Type B pancreatic cell (in vitro differentiated cells): ENCODE measurements at places on chromosomes 6 and 20.
A peak's percentile ranks its signal among the peaks of the same experiment; 100 is the strongest.

DNA sequence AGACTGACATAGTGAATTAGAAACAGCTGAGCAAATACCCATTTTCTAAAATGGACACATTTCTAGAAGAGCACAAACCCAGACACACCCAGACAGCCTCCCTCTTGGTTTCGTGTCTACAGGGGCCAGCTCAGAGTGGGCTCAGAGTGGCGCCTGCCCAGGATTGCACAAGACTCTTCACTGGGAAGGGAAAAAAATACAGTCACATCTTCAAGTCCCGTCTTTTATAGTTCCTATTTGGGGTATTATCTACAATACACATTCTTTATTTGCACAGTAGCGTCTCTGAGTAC is 246.1 kb upstream of the AFDN start:
- H3K27ac ChIP-seq, result no peak overlapping the region
- peaks cover 26% of the 10 kb centered on the region for H3K4me1 ChIP-seq
- H3K27me3 ChIP-seq, result no peaks in the 10 kb centered on the region
- H3K4me3 ChIP-seq, result no peak overlapping the region

- H3K36me3 ChIP-seq, result no peaks in the 10 kb centered on the region
- DNase-seq, result no peak
- H3K4me3 ChIP-seq, result no peak overlapping the region
- no peaks in the 10 kb centered on the region for H3K27me3 ChIP-seq
- H3K27ac ChIP-seq, result no peak overlapping the region
Measured at GRCh38 chr6:131763749-131764148, 44.1 kb upstream of the ENPP1 start.

- no peak for DNase-seq
- no peaks in the 10 kb centered on the region for H3K27me3 ChIP-seq
- no peaks in the 10 kb centered on the region for H3K36me3 ChIP-seq
- H3K27ac ChIP-seq, result no peak overlapping the region
Measured at GRCh38 chr6:73377225-73377624, 7.5 kb upstream of the OOEP start.

- no peak overlapping the region for H3K4me3 ChIP-seq
- no peak for DNase-seq
- no peak overlapping the region for H3K27ac ChIP-seq
- H3K4me1 ChIP-seq, result no peaks in the 10 kb centered on the region
Measured at GRCh38 chr6:145789443-145789842, 25.2 kb downstream of the FBXO30 start.

- DNase-seq, result no peak
- peaks cover 4% of the 10 kb centered on the region for H3K4me1 ChIP-seq
- peak overlapping the region; percentile 22 for H3K27ac ChIP-seq
- H3K27me3 ChIP-seq, result peaks cover 8% of the 10 kb centered on the region
- no peaks in the 10 kb centered on the region for H3K36me3 ChIP-seq
Measured at GRCh38 chr20:44117296-44118184, 69.4 kb downstream of the JPH2 start.

- no peak overlapping the region for H3K27ac ChIP-seq
- peaks cover 5% of the 10 kb centered on the region for H3K4me1 ChIP-seq
- peaks cover 31% of the 10 kb centered on the region for H3K36me3 ChIP-seq
- no peaks in the 10 kb centered on the region for H3K27me3 ChIP-seq
- no peak for DNase-seq
- no peak overlapping the region for H3K4me3 ChIP-seq
Measured at GRCh38 chr20:58344741-58345140, 35.2 kb downstream of the RAB22A start.

DNA sequence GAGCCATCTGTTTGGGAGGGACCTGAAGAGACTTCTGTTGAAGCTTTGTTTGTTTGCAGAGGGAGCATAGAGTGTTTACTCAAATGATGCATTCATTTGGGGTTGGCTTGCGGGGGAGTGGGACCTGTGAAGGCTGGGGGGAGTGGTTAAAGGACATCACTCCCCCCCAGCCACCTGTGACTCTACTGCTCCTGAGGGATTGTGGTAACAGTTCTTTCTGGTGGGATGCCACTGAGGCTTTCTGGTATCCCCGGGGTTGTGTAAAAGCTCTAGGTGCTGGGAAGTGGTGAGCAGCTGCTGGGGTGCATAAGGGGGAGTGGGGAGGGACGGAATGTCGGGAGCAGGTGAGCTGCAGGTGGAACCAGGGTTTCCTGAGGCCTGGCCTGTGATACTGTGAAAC is 239.2 kb upstream of the QKI start:
- H3K27ac ChIP-seq, result no peak overlapping the region
- peaks cover 4% of the 10 kb centered on the region for H3K4me1 ChIP-seq
- no peak overlapping the region for H3K4me3 ChIP-seq
- H3K36me3 ChIP-seq, result no peaks in the 10 kb centered on the region

DNA sequence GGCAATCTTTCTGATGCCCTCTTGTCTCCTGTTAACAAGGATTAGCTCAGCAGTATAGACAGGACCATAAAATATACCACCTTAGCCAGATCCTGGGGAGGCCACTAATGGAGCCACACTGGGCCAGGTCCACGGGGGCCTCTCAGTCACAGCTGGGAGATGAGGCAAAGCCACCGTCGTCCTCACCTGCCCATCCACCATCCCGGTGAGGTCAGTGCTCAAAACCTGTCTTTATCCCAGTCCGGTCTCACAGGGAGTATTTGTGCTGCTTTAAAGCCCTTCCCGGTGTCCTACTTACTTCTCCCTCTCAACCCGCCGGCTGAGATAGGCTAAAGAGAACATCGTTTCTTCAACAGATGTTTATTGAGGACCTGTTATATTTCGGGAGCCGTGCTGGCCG is 104.3 kb downstream of the EDN3 start:
- DNase-seq, result no peak
- H3K27ac ChIP-seq, result no peak overlapping the region
- peak overlapping the region; percentile 42 for H3K4me3 ChIP-seq
- H3K4me1 ChIP-seq, result peaks cover 20% of the 10 kb centered on the region
- H3K27me3 ChIP-seq, result peaks cover 30% of the 10 kb centered on the region
